ENCODE measurements at places on chromosomes 16 and 17.

DNA sequence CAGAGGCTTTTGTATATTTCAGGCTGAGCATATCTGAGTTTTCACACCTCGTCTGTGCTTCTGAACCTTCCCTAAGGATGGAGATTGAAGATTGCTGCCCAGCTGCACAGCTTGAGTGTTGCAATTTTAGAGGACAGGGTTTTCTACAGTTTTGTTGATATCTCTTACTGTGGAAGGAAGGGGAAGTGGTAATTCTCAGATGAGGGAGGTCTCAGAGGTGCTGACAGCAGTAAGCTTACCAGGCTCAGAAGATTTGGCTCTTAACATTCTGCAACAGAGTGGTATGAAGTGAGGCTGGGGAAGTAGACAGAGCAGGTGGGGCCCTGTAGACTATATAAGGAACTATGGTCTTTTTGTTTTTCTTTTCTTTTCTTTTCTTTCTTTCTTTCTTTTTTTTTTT, 45.8 kb upstream of the ARHGAP17 start:
- no peak for DNase-seq

GRCh38 chr16:1899641-1900451, 18.4 kb downstream of the HS3ST6 start:
- DNase-seq: peak; percentile 34

GRCh38 chr17:82664701-82665182, 16.5 kb upstream of the WDR45B start:
- peak; percentile 41 for DNase-seq

- no peak for DNase-seq
Observed at GRCh38 chr16:5056352-5056751, 9.4 kb downstream of the C16orf89 start.

GRCh38 chr17:55699181-55699860, 23.3 kb downstream of the TMEM100 start:
- DNase-seq: no peak

DNA sequence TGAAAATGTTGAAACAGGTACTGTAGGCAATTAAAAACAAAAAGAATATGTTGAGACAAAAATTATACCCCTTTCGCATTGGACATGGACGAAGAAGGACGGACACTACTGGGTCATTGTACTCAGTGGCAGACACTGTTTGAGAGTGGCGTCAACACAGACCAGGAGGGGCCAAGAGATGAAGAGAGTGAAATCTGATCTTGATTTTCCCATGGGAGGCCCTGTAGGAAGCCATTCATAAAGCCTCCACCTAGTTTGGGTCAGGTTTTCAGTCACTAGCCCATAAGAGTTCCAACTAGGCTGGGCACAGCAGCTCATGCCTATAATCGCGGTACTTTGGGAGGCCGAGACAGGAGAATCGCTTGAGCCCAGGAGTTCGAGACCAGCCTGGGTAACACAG, 23.6 kb upstream of the SMURF2 start:
- peak; percentile 75 for DNase-seq
